ENCODE measurements at places on chromosomes 7 and 10. TPM values are rescaled to one million over a fixed set of nuclear protein-coding genes. Genes with fewer than 3 reads are reported as not detected.

DNA sequence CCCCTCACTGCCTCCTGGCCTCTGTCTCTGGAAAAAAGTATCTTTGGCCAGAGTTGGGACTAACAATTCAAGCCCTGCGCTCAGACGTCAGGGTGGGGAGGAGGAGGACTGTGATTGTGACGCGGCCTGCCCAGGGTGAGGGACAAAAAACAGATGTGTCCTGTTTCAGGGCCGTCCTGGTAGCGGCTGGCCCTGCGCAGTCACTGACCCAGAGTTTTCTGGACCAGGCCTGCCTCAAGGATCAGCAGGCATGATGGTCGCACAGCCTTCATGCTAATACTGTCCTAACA, 110.1 kb downstream of the CYTH3 start:
- DNase-seq, result peak; percentile 78

GRCh38 chr7:39407723-39408122, 158.5 kb upstream of the YAE1 start:
- DNase-seq, result no peak

GRCh38 chr7:134697205-134697886, 50.7 kb downstream of the BPGM start:
- no peak for DNase-seq

DNA sequence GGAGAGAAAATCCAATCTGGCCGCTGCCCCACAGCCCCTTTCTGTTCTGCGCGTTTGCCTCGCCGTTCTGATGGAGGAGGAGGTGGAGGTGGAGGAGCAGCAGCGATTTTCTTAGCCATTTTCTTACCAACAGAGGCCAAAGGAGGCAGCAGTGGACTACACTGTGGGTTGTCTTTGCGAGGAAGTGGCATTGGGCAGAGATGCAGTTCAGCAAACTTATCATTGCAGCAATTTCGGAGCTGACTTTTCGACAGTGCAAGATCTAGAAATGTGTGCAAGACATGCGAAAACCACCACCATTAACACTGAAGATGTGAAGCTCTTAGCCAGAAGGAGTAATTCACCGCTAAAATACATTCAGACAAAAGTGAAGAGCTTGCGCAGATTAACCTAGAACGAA, 1.9 kb upstream of the ARL4A start:
- DNase-seq, result no peak

- no peak for DNase-seq
Measured at GRCh38 chr7:102836977-102837376, 75.8 kb upstream of the LRRC17 start.

DNA sequence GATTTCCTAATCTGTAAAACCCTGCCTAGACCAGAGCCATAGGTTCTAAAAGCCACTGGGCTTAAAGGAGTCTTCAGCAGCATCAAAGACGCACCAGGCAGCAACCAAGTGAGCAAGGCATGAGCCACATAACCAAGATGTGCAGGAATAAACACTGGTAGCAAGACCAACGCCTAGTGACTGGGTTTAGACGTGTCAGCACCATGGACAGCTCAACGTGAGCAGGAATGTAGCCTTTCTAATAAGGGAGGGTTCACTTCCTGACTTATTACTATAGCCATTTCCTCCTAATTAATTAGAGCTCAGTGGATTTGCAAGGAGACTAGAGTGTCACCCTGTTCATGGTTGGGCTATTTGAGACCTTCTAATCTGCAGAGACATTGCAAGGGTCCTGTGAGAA, 223.7 kb downstream of the LHFPL3 start:
- DNase-seq, result peak; percentile 26

DNA sequence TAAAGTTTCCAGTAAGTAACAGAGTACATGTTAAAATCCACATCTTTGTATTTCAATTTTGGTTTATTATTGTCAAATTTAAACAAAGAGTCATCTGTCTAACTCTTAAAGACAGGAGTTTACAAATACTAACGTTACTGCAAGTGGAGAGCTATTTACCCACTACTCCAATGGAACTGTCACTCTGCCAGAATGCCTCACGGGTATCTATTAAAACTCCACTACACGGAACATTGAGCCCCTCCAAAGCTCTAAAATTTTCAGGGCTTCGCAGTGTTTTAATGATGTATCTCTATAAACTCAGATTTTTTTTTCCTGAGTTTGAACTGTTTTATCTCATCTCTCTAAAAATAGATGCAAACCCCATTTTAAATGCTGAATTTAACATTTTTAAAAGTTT, 388.7 kb upstream of the SEMA3A start:
- no peak for DNase-seq

DNA sequence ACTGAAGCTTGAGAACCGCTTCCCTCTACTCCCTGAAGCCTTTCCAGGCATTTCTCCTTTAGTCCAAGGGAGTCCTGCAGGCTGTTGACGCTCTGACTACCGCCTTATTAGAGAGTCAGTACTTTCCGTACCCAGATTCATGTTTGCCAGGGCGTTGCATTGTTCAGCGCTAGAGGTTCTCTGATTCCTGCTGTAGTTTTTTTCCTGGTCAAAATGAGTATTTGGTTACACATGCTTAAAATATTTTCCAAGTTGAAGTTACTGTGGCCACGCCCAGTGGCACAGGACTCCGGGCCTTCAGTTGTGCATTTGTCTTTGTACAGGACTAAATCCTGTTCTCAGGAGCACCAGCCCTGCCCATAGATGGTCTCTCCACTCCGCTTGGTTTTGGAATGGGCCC, 7.9 kb downstream of the MTURN start:
- no peak for DNase-seq

- DNase-seq, result peak; percentile 80
Measured at GRCh38 chr10:102461187-102462054, 10.1 kb upstream of the C10orf95 start.

GRCh38 chr7:148921189-148921588, 37.1 kb upstream of the EZH2 start:
- no peak for DNase-seq

DNA sequence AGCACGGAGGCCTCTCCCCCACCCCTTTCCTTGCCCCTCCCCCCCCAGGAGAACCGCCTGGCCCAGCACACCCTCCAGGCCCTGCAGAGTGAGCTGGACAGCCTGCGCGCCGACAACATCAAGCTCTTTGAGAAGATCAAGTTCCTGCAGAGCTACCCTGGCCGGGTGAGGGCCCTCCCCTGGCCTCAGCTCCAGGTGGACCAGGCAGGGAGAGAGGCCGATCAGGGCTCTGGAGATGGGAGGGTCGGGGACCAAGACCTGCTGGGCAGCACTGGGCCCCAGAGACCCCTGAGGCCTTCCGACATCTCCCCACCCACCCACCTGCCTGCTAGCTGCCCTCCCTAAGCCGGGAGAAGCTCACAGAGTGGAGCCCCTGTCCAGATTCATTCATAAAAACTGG, 8.8 kb upstream of the SH2B2 start:
- DNase-seq, result no peak

GRCh38 chr10:124590216-124591122, 128.8 kb downstream of the LHPP start:
- DNase-seq, result no peak

DNA sequence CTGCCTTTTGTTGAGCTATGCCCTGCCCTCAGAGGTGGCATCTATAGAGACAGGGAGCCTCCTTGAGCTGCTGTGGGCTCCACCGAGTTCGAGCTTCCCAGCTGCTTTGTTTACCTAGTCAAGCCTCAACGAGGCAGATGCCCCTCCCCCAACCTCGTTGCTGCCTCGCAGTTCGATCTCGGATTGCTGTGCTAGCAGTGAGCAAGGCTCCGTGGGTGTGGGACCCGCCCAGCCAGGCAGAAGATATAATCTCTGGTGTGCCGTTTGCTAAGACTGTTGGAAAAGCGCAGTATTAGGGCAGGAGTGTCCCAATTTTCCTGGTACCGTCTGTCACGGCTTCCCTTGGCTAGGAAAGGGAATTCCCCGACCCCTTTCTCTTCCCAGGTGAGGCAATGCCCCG, 88.4 kb upstream of the CDK6 start:
- DNase-seq, result no peak

DNA sequence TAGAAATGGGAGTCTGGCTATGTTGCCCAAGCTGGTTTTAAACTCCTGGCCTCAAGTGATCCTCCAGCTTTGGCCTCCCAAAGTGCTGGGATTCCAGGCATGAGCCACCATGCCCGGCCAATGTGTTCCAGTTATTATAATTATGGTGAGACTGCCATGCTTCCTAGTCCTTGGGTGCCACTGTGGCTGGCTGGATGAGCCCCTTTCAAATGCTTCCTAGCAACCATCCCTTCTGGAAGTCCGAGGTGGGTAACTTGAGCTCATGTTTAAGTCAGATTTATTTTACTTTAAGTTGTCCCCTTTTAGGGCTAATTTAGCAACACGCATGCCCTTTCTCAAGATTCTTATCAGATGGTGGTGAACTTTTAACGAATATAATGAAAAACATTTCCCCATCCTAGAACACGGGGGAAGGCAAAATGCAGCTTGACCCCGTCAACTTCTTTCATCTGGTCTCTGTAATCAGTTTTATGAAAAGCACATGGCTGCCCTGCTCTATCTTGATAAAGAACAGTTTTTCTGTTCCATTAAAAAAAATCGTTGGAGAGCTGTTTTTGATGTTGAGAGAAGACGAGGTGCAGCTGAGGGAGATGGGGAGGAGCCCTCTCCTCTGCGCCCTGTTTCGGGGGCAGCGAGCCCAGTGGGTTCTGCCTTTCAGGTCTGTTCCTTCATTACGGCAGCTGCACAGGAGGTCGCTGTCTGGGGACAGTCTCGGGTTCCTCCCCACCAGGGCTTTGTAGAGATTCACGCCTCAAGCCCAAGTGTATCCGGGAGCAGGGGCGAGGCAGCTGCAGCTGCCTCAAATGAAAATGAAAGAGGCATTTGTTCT, 61.0 kb upstream of the MKI67 start:
- DNase-seq, result no peak

Gene SPDYE16
- 1.5 TPM for polyA plus RNA-seq

Gene PRF1
- polyA plus RNA-seq, result 0.54 TPM

Gene STYXL1
- 17.6 TPM for polyA plus RNA-seq

Gene MACC1
- polyA plus RNA-seq, result 0.09 TPM

Gene CNPY1
- 0.11 TPM for polyA plus RNA-seq

Gene TRIL
- 28.7 TPM for polyA plus RNA-seq

Gene HOXA5
- polyA plus RNA-seq, result 7.2 TPM
